Thymus (tissue), 14 donors: ENCODE measurements at places on chromosomes 7 and 10. TPM values are rescaled to one million over a fixed set of nuclear protein-coding genes. Genes with fewer than 3 reads are reported as not detected.

GRCh38 chr10:38076687-38077086, 17.4 kb upstream of the ZNF37A start:
- H3K4me3 ChIP-seq: no peak overlapping the region
- no peaks in the 10 kb centered on the region for H3K27me3 ChIP-seq
- no peak for DNase-seq
- no peak overlapping the region for H3K27ac ChIP-seq
- no peaks in the 10 kb centered on the region for H3K4me1 ChIP-seq

- H3K36me3 ChIP-seq: no peaks in the 10 kb centered on the region
- no peak overlapping the region for H3K27ac ChIP-seq
- no peak overlapping the region for H3K4me3 ChIP-seq
- no peaks in the 10 kb centered on the region for H3K4me1 ChIP-seq
- H3K27me3 ChIP-seq: no peaks in the 10 kb centered on the region
- no peak for DNase-seq
These were observed 17.7 kb upstream of the PON1 start for GRCh38 chr7:95342029-95342428.

- H3K4me3 ChIP-seq: no peak overlapping the region
- no peak overlapping the region for H3K27ac ChIP-seq
- H3K27me3 ChIP-seq: no peaks in the 10 kb centered on the region
These were observed 135.0 kb downstream of the GALNT17 start for GRCh38 chr7:71266912-71267311.

DNA sequence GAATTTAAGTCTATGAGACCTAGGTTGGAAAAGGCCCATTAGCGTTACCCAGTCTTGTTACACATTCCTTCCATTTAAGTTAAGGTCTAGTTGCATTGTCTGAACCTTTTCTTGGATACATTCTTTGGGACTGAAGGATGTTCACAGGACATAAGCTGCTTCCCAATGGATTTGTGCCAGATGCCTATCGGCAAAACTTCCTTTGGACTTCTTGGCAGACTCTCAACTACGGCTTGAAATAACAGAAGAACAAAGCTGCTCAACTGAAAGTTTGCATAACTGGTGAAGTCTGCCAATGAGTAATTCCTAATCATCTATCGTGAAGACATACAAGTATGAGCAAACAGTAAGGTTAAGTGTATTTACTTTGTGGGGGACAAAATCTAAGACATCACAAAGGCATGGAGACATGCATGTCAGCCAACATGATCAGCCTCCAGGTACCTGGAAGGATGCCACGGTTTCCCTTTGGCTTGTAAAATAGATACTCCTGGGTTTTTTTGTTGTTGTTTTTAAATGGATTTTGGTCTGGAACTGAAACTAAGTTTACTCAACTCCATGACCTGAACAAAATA, 35.4 kb downstream of the MALSU1 start:
- no peak overlapping the region for H3K4me3 ChIP-seq
- peaks cover 47% of the 10 kb centered on the region for H3K36me3 ChIP-seq
- H3K4me1 ChIP-seq: no peaks in the 10 kb centered on the region
- no peak overlapping the region for H3K27ac ChIP-seq
- no peaks in the 10 kb centered on the region for H3K27me3 ChIP-seq

DNA sequence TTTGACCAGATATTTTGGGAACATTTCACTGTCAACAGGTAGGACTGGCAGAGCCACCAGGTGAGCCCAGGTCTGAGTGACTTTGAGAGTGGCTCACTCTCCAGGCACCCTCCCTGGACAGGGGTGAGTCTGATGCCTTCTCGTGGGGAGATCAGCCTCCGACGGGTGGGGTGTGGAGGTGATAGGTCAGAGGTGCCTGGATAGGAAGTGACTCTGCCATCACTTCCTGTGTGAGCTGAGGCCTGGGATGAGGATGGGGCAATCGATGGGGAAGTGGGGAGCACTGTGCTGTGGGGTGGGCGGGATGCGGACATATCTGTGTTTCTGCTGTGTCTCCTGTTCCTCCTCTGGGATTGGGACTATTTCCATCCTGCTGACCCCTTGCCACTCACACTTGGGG, 34.6 kb downstream of the IFT22 start:
- H3K27me3 ChIP-seq: no peaks in the 10 kb centered on the region
- H3K36me3 ChIP-seq: no peaks in the 10 kb centered on the region
- H3K27ac ChIP-seq: no peak overlapping the region
- peaks cover 2% of the 10 kb centered on the region for H3K4me1 ChIP-seq
- no peak for DNase-seq

DNA sequence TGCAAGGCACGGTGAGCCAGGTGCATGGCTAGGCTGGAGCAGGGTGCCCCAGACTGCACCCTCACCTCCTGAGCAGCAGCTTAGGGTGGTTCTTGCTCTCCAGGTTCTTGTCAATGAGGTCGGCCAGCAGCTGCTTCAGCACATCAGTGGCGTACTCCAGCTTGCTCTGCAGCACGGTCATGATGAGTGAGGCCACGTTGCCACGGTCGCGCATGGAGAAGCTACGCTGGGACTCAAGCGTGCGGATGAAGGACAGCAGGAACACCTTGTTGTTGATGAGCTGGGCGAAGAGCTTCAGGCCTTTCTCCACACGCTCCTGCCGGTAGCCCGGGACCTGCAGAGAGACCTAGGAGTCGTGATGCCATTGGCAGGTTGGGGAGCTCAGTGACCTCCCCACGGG, 408.0 kb downstream of the PLXNA4 start:
- no peak overlapping the region for H3K4me3 ChIP-seq
- no peak for DNase-seq
- no peaks in the 10 kb centered on the region for H3K4me1 ChIP-seq
- H3K27ac ChIP-seq: no peak overlapping the region

DNA sequence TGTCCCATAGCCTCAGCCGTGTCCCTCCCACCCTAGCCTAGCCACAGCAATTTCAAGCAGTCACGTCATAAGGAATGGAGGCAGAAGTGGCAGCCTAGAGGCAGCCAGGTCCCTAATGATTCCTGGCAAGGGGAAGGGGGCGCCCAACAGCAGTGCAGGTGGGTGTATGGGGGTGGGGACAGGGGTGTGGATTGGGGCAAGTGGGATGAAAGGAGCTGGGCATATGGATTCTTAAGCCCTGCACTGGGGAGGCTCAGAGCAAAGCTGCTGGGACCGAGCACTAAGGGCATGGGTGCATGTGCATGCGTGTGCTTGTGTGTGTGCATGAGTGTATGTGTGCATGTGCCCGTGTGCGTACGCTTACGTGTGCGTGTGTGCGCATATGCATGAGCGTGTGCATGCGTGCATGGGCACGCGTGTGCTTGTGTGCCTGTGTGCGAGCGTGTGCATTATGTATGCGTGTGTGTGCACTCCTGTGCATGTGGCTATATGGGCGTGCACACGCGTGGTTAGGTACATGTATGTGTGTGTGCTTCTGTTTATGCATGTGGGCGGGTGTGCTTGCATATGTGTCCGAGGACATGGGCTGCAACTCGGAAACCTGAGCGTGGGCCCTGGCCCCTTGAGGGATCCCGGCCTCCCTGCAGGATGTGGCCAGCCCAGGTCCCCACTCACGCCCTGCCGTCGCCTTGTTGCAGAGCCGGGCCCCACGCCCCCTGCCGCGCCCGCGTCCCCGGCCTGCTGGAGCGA, 34.1 kb downstream of the SH2B2 start:
- no peak overlapping the region for H3K27ac ChIP-seq
- no peaks in the 10 kb centered on the region for H3K36me3 ChIP-seq
- DNase-seq: no peak
- no peaks in the 10 kb centered on the region for H3K27me3 ChIP-seq
- no peaks in the 10 kb centered on the region for H3K4me1 ChIP-seq

Gene MAD1L1
- 103 TPM for total RNA-seq

Gene HOXA1
- 0.28 TPM for total RNA-seq

Gene ADAM8
- total RNA-seq: 8.3 TPM

Gene RSU1
- total RNA-seq: 53.2 TPM
